Activated naive CD8-positive, alpha-beta T cell treated with anti-CD3 and anti-CD28 coated beads for 36 hours (primary cell): ENCODE measurements at places on chromosomes 2 and 18. TPM values are rescaled to one million over a fixed set of nuclear protein-coding genes. Genes with fewer than 3 reads are reported as not detected.

SGPP2 gene
- 2.7 TPM for total RNA-seq

COPS9 gene
- total RNA-seq = 155 TPM

- no peak for DNase-seq
- no peak overlapping the region for H3K27ac ChIP-seq
- peaks cover 13% of the 10 kb centered on the region for H3K27me3 ChIP-seq
- no peaks in the 10 kb centered on the region for H3K4me1 ChIP-seq
- no peaks in the 10 kb centered on the region for H3K36me3 ChIP-seq
- no peak overlapping the region for H3K4me3 ChIP-seq
Observed at GRCh38 chr2:235051436-235052260, 99.8 kb downstream of the SH3BP4 start.

- no peak overlapping the region for H3K4me3 ChIP-seq
- DNase-seq = no peak
- no peak overlapping the region for H3K27ac ChIP-seq
Observed at GRCh38 chr18:53553030-53553429, 671.4 kb downstream of the MBD2 start.

DNA sequence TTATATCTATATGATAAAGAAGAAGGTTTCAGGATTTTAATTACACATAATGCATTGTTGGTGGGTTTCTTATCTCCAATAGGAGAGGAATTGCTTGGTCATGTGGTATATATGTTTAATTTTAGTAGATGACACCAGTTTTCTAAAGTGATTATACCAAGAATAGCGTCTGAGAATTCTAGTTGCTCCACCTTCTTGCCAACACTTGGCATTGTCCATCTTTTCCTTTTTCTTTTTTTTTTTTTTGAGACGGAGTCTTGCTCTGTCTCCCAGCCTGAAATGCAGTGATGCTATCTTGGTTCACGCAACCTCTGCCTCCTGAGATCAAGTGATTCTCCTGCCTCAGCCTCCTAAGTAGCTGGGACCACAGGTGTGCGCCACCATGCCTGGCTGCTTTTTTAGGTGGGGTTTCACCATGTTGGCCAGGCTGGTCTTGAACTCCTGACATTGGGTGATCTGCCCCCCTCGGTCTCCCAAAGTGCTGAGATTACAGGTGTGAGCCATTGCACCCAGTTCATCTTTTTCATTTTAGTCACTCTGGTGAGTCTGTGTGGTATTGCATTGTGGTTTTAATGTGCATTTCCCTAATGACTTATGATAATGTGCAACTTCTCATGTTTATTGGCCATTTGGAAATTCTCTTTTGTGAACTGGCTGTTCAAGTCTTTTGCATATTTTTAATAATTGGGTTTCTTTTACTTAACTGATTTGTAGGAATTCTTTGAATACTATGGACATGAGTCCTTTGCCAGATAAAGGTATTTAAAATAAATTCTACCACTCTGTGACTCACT, 37.3 kb upstream of the ZNF512 start:
- H3K4me3 ChIP-seq = no peak overlapping the region
- no peaks in the 10 kb centered on the region for H3K4me1 ChIP-seq
- H3K36me3 ChIP-seq = no peaks in the 10 kb centered on the region
- DNase-seq = no peak
